ENCODE measurements at places on chromosomes 3 and 15.

DNA sequence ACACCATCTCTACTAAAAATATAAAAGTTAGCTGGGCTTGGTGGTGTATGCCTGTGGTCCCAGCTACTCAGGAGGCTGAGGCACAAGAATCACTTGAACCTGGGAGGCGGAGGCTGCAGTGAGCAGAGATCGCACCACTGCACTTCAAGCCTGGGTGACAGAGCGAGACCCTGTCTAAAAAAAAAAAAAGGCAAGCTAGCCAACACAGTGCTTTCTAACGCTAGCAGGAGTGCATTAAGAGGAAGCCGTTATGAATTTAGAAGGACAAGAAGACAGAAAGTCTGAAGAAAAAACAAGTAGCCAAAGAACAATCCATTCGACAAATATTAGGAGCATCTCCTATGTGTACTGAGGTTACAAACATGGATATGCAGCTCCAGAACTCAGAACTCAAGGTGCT is 28.6 kb downstream of the BHLHE40 start:
- DNase-seq = no peak

GRCh38 chr3:100437721-100438622 is 36.6 kb downstream of the LNP1 start:
- no peak for DNase-seq

GRCh38 chr3:172203522-172204258 is 164.3 kb downstream of the FNDC3B start:
- DNase-seq = peak; percentile 43

DNA sequence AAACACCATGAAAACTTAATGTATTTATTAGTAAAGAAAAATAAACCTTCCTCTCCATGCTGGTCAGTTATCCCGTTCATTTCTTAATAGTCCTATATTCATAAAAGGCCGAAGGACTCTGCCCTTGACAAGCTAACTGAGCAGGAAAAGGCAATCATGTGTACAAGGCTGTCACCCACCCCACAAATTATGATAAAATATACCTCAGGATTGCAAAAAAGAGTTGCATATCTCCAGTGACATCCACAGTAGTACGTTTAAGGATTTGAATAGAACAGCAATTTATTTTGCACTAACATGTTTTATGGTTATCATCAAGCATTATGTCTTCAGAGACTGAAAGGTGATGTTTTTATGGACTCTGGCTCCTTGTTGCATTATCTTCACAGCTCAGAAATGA is 157.6 kb downstream of the FOXB1 start:
- no peak for DNase-seq

DNA sequence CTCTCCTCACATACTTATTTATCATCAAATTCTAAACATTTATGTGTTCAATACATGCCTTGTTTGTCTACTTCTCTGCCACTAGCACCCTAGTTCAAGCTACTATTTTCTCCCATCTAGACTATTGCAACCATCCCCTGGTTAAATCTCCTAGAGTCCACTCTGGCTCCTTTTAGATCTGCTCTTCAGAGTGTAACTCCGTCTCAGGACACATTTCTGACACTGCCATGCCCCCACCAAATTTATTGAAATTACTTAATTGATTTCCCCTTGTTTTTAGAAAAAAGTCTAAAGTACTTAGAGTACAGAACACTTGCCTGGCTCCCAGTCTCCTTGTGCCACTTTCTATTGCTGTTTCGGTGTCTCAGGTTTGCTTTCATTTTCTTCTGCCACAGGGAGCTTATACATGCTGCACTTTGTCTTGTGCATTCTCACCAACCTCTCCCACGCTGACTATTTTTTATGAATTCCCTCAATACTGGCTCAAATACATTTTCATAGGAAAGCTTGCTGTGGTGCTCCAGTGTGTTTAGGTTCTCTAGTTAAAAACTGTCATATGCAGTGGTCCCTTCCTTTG is 792.3 kb downstream of the DIPK2A start:
- peak; percentile 5 for DNase-seq

DNA sequence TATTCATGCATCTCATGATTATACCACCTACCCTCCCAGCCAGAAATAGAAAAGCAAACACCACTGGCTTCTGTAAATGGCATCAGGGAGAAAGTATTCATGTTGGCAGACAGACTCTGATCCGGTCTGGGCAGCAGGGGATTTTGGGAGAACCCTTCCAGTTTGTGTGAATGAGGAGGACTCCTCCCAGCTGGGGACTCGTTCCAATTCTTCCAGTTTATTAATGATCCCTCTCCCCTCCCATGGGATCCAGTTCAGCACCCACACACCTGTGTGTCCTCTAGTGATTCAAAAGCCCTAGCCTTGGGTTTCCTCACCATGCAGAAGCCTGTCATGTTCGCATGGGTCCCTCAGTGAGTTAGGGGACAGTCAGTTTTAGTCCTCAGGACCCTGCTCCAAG is 110.9 kb downstream of the IQSEC1 start:
- no peak for DNase-seq

DNA sequence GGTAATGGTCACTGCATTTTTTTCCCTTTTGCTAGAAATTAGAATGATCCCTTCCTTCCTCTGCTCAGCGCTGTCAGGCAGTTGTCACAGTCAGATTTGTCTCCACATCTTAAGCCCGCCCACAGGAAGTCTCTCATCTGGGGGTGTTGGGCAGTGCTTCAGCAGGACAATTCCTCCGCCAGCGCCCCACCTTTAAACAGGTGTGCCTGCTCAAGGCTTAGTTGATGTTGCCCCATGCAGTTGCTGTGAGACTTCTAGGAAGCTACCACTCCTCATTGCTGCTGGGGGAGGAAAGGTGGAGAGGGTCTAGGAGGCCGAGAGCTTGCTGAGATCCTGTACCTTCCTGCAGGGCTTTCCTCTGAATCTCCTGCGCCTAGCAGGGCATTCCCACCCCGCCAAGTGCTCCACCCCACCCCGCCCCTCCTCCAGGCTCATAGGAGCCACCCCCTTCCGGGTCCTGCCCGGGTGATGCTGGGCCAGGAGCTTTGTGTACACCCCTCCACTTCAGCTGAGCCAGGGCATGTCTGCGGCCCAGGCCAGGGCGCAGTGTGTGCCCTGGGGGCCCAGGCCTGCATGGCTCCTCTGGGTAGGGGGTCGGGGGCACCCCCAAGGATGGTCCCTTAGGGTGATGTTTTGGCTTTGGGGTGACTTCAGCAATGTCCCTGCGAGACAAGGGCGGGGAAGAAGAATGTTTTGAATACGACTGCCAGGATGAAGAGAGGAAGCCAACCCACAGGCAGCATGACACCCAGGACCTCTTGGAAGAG is 68.7 kb downstream of the TRAK1 start:
- peak; percentile 79 for DNase-seq

- no peak for DNase-seq
Observed at GRCh38 chr3:107184375-107184774, 192.9 kb upstream of the CCDC54 start.

- no peak for DNase-seq
Observed at GRCh38 chr15:26171266-26171665, 308.1 kb upstream of the ATP10A start.

DNA sequence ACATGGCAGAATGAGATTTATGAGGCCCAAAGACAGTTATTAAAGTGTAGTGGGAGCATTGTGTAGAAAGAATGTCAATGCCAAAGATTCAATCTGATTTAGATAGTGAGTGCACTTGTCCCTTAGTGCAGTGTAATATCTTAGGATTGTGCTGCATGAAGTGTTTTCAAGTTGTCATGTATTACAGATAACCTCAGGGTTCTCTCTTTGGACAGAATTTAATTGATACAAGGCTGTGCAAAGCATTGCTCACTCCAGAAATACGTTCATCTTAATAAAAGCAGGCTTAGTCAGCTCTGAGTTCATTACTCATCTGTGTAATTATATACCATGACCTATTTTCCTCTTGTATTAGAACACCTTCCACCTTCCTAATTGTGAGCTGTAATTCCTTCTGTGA is 16.0 kb upstream of the GPR171 start:
- DNase-seq = peak; percentile 82

DNA sequence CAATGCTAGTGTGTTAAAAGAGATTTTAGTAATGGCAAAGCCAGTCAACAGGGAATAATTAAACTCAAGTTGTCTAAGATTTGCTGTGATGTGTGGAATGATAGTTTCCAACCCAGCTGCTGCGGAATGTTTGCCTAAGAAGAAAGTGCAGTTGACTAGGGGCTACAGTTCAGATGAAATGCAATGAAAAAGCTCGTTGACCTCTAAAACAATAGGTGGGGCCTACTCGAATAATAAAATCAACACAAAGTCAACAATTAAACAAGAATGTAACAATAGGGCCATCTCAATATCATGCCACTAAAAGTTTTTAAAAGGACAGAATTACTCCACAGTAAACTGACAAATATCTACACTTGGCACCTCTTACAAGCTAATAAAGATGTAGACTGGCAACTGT is 484.2 kb downstream of the MECOM start:
- no peak for DNase-seq

DNA sequence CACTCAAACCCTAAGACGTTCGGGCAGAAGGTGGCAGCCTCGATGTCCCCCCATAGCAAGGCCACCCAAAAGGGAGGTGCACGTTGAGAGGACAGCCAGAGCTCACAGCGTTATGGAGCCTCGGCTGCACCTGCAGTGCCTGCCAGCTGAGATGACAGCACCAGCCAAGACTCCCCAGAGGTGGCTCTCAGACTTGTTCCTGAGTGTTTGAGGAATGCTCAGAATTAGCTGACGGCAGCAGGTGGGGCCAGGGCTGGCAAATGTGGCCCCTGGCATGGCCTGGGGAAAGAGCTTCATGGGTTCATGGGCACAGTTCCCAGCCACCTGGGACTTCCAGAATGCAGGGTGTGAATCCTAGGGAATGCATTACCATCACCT is 177.8 kb downstream of the KLF13 start:
- peak; percentile 47 for DNase-seq

DNA sequence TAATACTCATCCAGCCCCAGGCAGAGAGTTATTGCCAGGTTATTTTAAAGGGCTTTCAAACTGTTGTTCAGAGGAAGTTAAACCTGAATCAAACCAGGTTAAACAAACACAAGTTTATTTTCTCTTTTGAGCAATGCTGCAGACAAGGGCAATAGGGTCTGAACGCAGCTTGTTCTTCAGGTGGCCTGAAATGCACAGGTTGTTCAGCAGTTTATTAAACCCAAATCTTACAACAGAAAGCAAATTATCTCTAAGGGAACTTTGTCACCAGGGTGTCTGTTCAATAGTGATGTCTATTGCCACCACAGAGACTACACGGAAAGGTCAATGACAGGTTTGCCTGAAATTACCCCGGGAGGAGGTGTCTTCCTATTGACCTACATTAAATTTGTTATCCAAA is 134.0 kb downstream of the IL5RA start:
- DNase-seq = no peak

DNA sequence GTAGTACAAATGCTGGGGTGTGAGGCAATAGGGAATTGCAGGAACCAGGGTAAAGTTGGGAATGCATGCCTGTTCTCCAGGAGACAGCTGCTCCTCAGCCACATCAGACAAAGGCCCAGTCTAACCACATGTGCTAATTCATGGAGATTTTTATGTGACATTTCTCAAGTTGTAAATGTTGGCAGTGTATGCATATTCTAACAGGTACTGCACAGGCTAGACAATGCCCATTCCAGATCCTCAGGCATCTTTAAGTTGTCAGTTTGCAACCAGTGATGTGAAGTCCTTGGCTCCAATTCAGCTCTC is 84.9 kb downstream of the EEFSEC start:
- no peak for DNase-seq

DNA sequence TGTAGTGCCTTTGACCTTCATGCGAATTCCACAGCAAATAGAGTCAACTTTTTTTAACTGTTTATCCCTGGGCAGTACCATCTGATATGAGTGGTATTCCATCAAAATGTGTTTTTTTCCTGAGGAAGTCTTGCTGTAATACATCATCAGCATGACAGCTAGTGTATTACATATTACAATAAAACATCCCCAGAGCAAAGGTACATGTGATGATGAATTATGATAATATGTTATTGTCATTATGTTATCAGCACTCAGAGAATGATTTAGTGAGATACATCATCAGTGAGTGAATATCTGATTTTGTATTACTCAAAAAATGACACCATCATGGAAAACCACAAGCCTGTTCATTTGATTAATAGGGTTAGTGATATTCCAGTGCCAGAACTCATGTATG is 69.7 kb upstream of the ARL6 start:
- DNase-seq = no peak
